AG08395 (cell line): ENCODE measurements at places on chromosomes 2 and 18.

GRCh38 chr2:139763705-139764104, 983.5 kb upstream of the NXPH2 start:
- DNase-seq: no peak

- DNase-seq: no peak
Observed at GRCh38 chr18:41618147-41618546, 336.9 kb upstream of the PIK3C3 start.

GRCh38 chr2:166375736-166376487, at the start of gene SCN9A:
SCN9A (minus strand) TSS chr2:166375944; CDS start chr2:166311756, 64,188 bp downstream.
- peak; percentile 53 for DNase-seq

DNA sequence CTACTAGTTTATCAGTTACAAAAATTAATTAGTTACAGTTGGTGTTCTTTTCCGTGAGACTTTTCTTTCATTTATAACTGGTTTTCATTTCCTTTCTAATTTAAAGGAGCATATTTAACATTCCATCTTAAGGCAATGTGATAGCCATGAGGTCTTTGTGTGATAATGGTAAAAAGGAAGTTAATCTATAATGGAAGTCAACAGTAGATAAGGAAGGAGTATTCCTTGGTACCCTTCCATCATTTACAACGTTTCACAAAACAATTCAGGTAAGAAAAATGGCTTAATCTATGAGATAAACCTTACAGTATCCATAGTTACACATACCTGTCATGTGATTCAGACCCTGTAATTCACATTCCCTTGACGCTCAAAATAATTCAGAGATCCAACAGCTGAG, 525.4 kb upstream of the VWC2L start:
- no peak for DNase-seq

- DNase-seq: no peak
Observed at GRCh38 chr2:193935114-193935513, 1721.9 kb upstream of the SLC39A10 start.

DNA sequence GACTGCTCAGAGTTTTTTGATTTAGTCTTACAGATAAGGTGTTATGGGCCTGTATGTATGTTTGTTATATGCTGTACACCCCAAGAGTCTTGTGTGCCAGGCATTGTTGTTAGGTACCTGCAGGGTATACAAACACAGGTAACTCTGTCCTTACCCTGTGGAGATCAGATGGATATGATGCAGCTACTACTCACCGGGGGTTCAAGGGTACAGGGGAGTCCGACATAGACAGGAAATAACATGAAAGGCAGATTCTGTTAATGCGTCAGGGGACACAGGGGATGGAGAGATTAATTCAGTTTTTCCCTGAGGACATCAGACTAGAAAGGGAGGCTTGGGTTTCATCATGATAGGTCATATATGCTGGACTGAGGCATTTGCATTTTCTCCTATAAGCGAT, 31.3 kb downstream of the TRAK2 start:
- DNase-seq: no peak

DNA sequence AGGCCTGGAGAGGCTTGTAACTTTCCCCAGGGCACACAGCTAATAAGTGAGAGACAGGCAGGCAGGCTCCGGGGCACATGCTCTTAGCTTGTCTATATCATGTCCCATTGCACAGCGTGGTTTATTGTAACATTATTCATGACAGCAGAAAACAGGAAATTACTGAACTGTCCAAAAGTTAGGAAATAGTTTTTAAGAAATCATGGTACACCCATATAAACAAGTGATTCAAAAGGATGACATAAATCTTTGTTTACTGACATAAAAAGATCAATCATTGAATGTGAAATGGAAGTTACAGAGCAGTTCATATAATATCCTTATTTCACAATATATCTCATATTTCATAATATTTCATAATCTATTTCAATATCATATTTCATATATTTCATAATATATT, 34.3 kb upstream of the TXNDC2 start:
- DNase-seq: no peak

DNA sequence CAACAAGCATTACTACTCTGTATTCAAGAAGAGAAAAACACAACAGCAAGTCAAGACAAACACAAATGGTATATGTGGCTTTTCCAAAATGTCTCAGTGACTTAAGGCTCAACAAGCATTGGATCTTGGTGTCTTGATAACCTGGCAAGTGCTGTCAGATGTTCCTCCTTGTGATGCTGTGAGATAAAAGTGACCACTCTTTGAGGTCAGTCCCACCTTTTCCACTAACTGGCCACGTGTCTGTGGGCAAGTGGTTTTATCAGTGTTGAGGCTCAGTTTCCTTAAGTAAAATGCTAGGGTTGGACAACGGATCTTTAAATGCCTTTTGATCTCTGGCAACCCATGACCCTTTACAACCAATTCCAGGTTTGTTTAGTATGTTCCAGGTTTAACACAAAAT, 98.7 kb downstream of the BCL2 start:
- DNase-seq: no peak

GRCh38 chr2:163698857-163699256, 37.0 kb downstream of the FIGN start:
- no peak for DNase-seq

GRCh38 chr2:224366267-224366844, 35.6 kb downstream of the FAM124B start:
- DNase-seq: no peak

DNA sequence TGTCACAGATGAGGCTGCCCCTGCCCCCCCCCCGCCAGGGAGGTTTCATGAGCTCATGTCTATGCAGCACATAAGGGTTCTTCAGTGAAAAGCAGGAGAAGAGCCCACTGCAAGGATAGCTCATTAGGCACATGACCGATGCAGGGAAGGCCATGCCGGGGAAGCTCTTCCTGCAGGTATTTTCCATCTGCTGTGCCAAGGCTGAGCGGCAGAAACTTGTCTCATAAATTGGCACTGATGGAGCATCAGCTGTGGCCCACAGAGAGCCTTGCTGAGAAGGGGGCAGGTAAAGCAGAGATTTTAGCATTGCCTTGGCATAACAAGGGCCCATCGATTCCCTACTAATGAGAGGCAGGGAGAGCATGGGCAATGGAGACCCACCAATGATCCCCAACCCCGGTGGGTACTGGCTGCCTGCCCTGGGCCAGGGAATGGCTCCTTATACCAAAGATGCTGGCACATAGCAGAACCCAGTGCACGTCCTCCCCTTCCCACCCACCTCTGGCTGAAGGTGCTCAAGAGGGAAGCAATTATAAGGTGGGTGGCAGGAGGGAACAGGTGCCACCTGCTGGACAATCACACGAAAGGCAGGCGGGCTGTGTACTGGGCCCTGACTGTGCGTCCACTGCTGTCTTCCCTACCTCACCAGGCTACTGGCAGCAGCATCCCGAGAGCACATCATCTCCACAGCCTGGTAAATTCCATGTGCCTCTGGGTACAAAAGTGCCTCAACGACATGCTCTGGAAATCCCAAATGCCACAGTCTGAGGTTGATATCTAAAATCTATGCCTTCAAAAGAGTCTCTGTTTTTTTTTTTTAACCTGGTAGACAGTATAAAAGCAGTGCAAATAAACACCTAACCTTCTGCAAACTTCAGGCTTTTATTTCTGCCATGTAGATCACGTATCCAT, 41.4 kb downstream of the STEAP3 start:
- peak; percentile 62 for DNase-seq

DNA sequence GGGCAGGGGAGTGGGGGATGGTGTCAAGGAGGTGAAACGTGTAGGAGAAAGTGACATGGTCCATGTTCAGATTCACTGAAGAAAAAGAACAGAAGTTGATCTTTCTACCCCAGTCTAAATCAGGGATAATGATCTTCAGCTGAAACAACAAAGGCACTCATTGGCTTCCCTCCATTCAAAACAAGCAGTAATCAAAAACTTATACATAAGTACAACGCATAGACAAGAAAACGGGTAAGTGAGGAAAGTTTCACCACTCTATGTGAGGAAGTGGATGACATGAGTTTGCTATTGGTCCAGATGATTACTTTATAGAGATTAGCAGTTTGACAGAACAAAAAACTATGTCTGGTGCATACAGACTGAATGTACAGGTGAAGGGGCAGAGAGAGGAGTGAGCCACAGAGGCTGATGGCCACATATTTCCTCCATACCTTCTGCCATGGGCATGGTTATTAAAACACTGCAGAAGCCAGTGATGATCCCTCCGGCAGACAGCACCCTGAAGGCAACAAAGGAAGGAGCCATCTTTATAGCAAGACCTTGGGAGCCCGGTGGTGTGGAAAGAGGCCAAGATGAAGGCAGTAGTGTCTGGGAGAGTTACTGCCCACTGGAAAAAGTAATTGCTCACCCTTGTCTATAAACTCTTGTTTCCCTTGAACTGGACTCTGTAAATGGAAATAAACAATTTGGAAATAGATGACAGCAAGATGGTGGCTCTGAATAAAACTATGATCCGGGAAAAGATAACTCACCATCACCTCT, 57.7 kb downstream of the SLC25A12 start:
- DNase-seq: no peak

- DNase-seq: no peak
Observed at GRCh38 chr18:72819050-72819449, 48.7 kb downstream of the NETO1 start.

- DNase-seq: no peak
Observed at GRCh38 chr18:27954226-27954625, 222.7 kb downstream of the CDH2 start.

- no peak for DNase-seq
Observed at GRCh38 chr2:1837022-1837421, 92.7 kb upstream of the PXDN start.

DNA sequence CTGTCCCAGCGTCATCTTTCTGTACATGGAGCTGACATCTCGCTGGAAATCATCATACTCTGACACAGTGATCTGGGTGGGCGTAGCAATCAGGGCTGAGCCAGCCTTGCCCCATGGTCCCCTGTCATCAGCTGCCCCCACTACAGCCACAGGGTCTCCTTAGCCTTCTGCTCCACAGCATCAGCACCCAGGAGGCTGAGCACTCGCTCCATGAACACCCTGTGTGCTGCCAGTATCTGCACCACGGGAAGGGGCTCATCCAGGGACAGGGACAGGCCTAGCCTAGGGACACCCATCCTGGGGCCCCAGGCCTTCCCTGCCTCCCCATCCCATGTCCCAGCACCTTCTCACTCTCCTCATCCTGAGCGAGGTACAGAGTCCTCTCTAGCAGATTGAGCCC, 11.4 kb downstream of the ALPG start:
- DNase-seq: no peak

DNA sequence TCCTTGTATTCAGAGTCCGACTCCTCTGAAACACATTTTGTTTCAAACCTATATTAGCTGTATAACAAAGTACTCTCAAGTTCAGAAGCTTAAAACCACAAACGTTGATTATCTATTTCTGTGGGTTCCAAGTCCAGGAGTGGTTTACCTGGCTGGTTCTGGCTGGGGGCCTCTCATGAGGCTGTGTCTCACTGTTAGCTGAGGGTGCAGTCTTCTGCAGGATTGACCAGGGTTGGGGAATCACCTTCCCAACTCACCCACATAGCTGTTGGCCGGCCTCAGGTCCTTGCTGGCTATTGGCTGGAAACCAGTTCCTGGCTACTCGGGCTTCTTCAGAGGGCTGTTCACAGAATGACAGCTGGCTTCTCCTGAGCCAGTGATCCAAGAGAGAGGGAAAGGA, 18.0 kb upstream of the ATIC start:
- no peak for DNase-seq

- no peak for DNase-seq
Observed at GRCh38 chr2:40364151-40364874, 87.6 kb downstream of the SLC8A1 start.

DNA sequence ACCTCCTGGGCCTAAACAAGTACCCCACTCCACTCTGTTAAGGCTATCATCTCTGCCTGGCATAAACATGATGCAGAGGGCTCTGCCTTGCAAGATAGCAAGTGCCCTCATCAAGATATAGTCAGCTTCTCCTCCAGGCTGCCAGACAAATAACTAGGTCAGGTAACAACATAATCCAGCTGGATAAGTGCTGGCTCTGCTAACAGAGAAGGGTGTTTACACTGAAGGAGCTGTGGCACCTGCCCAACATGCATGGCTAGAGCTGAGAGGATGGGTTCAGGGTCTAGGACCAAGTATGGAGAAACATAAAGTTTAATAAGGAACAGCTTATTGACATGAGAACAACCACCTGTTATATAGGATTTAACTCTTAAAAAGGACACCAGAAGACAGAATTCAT, 42.8 kb downstream of the DLGAP1 start:
- DNase-seq: no peak

DNA sequence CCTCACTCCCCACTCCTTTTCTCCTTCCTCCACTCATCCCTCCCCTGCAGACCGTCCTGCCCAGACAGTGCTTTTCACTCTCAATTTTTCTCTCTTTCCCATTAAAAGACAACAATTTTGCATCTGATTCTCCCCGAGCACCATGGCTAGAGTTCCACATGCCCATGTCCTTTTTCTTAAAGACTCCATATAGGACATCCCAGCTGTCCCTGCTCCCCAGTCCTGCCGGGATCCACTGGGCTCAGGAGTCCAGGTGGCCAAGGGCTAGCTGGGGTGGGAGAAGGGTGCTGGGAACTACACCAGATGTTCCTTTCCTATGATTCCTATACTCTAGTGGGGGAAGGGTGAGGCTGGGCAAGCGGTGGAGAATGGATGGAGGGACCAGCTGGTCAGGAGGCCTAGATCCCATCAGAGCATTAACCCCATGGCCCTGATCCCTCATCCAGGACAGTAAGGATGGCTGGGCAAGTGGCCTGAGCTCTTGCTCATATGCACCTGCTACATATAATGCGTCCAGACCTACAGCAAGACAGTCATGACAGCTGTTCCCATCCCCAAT, 52.8 kb upstream of the RMDN2 start:
- no peak for DNase-seq

- DNase-seq: peak; percentile 6
Observed at GRCh38 chr2:170598067-170598395, 117.1 kb upstream of the SP5 start.

DNA sequence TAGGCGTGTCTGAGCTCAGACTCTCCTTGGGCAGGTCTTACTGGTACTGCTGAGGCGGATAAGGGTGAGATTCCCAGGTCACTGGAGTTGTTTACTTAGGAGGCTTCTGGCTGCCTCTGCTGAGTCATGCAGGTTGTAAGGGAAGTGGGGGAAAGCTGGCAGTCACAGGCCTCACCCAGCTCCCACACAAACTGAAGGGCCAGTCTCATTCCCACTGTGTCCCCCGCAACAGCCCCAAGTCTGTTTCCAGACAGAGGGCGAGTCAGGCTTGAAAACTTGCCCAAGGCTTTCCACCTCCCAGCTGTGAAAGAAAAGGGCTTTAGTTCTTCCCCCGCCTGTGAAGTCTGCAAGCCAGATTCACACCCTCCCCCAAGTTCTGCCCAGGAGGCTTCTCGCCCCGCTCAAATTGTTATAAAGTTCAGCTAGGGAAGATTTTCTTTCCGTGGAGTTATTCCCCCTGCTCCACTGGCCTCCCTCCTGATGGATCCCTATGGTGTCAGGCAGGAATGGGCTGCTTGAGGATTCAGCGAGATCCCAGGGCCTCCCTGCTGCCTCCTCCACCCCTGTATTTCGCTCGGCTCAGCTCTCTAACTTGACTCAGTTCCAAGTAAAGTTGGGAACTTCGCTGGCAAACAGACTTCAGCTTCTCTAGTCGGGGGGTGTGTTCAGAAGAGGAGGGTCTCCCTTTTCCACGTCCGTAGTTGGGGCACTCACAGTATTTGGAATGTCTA, 248.6 kb downstream of the NR4A2 start:
- DNase-seq: no peak

GRCh38 chr2:176595986-176596385, 326.7 kb downstream of the MTX2 start:
- no peak for DNase-seq
